ENCODE measurements at places on chromosomes 4 and X.

- DNase-seq, result no peak
Measured at GRCh38 chr4:121390335-121390734, 9.5 kb upstream of the QRFPR start.

GRCh38 chr4:100690812-100691211, 173.0 kb upstream of the EMCN start:
- DNase-seq, result no peak

DNA sequence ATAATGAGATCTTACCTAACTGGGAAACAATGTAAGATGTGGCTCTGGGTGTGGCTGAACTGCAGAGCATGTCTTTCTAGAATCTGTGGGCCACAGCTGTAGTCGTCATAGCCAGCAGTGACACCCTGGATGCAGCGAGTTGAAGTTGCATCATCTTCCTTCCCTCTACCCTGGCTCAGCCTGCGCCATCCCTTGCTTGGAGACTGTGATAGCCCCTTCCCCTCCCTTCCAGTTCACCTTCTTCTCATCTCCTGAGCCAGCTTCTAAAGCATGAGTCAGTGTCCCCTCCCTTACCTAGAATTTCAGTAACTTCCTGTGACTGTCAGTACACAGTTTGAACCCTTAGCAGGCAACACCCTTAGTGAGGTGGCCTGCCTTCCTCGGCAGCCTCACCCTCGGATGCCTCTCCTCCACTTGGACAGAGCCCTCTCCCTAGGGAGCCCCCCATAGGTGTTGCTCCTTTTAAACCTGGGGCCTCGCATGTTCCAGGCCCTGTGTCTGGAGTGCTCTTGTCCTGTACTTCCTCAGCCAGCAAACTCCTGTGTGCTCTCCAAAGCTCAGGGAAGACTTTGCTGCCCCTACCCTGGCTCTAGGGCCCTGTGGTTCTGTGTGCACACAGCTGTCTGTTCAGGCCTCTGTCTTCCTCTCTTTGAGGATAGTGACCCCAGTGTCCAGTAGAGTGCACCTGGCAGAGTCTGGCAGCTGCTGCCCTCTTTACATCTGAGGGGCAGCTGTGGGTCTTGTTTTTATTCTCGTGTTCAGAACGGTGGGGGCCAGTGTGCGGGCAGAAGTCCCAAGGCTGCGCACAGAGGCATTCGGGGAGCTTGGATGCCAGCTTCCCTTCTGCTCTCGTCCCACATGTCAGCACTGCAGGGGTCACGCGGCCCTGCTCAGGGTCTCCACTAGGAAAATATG, 43.7 kb upstream of the TADA2B start:
- peak; percentile 35 for DNase-seq

DNA sequence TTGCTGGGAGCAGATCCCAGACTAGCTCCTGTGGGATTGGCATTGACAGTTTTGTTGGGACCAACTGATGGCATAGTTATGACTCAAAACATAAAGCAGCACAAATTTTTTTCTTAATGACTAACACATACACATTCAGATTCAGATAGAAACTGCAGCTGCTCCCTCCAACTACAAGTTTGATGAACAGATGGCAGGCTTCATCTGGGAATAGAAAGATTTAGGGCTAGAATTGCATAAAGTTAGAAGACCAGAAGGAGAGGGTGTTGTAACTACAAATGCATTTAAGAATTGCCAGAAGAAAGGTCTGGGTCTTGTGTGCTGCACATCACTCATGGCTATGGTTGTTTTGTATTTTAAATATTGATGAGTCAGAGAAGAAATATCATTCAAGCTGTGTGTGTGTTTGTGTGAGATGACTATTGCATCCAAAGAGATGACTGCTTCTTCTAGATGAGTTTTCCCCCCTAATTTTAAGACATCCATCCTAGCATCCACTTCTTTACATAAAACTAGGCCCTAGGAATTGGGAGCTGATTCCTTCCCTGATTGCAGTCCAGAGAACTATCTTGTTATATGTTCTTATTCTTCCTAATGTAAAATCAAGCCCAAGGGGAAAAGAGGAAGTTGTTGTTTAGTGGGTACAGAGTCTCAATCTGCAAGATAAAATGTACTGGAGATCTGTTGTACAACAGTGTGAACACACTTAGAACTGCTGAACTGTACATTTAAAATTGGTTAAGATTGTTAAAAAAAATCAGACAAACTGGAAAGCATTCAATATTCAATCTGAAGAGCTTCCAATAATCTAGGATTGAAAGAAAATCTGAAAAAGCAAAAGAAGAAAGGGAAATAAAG, 175.1 kb downstream of the PARM1 start:
- no peak for DNase-seq

DNA sequence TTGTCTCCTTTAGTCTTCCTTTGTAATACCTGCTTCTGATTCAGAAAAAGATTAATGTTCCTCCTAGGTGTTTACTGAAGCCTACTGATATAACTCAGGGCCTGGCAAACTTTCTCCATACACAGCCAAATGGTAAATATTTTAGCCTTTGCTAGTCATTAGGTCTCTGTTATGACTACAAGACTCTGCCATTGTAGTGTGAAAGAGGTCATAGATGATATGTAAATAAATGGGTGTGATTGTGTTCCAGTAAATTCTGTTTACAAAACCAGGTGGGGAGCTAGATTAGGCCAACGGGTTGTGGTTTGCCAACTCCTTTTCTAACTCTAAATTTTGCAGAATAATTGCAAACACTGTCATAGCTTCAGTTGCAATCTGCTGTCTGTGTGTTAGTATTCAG, 568.1 kb upstream of the GNPDA2 start:
- no peak for DNase-seq

DNA sequence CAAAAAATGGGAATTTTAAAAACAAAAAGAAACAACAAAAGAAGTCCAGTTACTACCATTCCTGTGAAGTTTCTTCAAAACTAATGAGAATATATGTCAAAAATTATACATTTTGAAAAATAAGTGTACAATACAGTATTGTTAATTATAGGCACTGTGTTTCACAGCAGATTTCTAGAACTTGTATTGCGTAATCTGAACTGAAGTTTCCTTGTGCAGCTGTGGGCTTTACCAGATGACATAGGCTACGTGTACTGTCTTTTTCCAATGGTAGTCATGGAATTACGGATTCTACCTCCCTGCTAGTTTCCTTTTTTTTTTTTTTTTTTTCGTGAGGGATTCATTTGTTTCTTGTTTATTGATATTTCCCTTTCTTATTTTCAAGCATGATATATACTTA, 113.8 kb upstream of the GABRA2 start:
- DNase-seq, result no peak

GRCh38 chrX:97363843-97364242, 480.1 kb downstream of the RPA4 start:
- no peak for DNase-seq

GRCh38 chr4:140448830-140449229, 21.4 kb upstream of the CLGN start:
- no peak for DNase-seq

DNA sequence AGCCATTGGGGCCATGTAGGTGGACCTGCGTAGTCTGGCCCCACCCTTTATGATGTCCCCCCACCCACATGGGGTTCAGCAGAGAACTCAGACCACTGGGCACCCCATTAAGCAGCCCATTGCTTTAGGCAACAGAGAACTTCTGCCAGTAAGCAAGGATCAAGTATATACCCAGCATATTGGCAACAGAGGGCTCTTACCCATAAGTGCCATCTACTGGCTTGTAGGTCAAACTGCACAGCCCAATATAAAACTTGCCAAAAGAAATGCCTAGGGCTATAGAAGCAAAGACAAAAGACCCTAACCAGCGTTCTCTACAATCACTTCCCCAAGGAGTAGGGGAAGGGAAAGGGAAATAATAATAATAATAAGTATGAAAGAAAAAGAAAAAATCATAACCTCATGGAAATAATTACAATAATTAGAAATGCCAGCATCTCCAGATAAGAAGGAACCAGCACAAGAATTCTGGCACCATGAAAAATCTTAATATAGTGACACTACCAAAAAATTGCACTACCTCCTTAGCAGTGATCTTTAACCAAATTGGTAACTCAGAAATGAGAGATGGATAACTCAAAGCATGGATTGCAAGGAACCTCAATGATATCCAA, 1090.7 kb downstream of the FAT4 start:
- DNase-seq, result no peak

GRCh38 chr4:73734530-73735001, 5.8 kb upstream of the CXCL8 start:
- no peak for DNase-seq

DNA sequence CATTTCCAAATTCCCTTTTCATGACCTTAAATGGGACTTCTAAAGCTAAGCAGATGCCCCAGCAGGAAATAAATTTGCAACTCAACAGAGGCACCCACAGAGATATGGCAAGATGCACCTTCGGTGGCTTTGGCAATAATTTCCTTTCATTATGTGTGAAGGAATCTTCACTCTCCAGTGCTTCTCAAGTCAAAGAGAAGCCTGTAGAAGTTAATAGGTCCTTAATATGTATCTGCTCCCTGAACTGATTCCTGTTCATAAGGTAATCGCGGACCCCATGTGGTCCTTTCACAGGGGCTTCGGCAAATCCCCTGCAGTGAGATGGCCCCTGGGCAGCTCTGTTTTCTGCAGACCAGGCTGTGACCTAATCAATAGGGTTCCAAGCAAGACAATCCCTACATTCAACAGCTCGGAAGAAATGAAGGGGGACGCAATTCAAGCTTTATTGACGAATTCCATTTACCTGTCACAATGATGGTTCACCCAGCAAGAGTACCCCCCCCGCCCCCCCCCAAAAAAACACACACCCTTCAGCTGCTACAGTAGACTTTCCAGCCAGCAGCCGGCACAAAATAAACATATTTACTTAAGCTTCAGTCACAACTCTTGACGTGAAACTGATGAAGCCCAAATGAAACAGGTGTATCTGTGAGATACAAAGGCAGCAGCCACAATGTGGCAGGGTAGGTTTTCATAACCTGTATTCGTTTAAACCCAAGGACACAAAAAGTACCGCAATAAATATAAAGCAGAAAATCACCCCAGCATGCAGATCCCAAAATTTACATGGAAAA, 35.3 kb downstream of the FAT1 start:
- no peak for DNase-seq

GRCh38 chr4:33386764-33387163, 2666.6 kb downstream of the PCDH7 start:
- DNase-seq, result no peak

- no peak for DNase-seq
Measured at GRCh38 chr4:41656572-41657520, 91.7 kb downstream of the PHOX2B start.

DNA sequence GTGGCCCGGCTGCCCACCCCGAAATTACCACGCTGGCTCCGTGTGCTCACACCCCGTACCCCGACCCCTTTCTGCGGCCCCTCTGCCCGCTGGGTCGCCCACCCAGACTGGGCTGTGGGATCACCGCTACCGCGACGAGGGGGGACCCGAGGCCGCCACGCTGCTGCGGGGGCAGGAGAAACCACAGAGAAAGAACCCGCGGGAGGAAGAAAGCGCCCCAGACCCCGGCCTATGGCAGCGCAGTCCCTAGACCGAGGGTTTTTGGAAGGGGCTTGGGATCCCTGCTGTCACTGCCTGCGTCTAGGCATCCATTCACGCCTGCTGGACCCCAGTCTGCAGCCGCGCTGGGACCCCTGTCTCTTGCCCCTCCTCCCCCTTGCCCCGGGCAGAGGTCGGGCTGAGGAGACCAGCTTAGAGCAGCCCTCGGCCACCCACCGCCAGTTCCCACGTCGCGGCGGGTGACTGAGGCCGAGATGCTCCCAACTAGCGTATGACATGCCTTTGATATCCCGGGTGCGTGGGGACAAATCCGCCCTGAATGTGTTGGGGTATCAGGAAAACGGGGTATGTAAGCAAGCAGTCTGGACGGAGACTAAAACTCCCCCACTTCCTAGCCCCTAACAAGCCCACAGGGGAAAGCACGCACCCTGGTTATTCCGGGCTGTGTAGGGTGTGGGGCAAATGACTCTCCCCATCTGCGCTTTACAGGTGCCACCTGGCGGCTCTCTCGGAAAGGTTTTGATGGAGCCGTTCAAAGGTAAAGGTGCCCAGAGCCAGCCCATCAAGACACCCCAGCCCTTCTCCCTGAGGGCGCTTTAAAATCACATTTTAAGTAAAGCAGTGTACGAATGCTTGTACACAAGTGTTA, 862 bp upstream of the INPP4B start:
- peak; percentile 77 for DNase-seq

DNA sequence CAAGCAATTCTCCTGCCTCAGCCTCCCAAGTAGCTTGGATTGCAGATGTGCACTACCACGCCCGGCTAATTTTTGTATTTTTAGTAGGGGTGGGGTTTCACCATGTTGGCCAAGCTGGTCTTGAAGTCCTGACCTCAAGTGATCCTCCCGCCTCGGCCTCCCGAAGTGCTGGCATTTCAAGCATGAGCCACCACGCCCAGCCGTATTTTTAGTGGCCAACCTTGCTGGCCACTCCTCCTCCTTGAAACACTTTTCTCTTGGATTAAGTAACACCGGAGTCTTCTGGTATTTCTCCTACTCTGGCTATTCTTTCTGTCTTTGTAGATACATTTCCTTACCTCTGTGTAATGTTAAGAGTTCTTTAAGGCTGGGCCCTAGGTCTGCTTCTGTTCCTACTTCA, 11.1 kb upstream of the RPL39 start:
- no peak for DNase-seq

DNA sequence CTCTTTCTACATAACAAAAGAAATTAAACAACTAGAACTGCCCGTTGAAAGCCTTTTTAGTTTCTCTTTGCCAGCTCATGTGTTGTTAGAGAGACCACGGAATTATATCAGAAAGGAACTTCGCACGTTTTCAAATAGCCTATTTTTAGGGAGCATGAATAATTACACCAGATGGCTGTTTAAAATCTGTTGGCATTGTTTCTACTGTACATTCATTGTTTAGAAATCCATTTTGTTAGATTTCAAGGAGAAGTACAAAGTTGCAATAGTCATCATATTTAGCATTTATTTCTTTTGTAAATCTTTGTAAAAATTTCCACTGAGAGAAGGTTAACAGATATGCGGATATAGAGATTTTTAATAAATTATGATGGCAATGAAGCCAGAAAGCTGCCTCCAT, 403.0 kb upstream of the HS3ST1 start:
- DNase-seq, result no peak

DNA sequence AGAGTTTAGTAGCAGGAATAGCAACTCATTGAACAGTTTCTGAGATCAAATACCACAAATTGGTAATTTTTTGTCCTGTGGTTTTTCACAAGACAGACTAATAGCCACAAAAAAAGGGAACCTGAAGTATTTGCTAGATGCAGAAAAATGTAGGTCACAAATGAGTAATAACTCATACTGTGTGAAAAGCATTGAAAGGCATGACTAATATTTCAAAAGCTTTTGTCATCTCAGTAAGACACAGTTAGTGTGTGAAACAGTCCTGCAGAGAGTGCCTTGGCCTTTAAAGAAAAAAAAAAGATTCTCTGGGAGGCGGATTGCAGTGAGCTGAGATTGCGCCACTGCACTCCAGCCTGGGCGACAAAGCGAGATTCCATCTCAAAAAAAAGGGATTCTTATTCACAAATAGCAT, 31.4 kb upstream of the SLC25A31 start:
- DNase-seq, result no peak

GRCh38 chrX:96770315-96770714, 85.7 kb downstream of the DIAPH2 start:
- DNase-seq, result no peak

GRCh38 chr4:174427571-174428140, 94.6 kb downstream of the HPGD start:
- DNase-seq, result no peak

Data from activated T-cell treated with anti-CD3 and anti-CD28 coated beads, Interleukin-2, amount 50 U/mL, for 72 hours (primary cell).